ENCODE measurements at places on chromosomes 7 and 10.

DNA sequence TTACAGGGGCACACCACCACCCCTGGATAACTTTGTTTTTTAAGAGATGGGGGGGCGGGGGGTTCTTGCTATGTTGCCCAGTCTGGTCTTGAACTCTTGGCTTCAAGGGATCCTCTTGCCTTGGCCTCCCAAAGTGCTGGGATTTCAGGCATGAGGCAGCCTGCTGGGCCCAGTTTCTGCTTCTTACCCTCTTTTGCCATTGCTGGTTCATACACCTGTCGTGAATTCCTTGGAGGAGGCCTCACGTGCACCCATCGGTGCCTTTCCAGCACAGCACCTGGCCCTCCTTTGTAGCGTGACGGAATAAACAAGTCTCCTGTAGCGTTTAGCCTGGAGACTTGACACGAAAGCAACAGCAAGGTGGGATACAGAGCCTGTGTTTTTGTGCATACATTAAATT is 75.5 kb downstream of the CARD11 start:
- DNase-seq: no peak

DNA sequence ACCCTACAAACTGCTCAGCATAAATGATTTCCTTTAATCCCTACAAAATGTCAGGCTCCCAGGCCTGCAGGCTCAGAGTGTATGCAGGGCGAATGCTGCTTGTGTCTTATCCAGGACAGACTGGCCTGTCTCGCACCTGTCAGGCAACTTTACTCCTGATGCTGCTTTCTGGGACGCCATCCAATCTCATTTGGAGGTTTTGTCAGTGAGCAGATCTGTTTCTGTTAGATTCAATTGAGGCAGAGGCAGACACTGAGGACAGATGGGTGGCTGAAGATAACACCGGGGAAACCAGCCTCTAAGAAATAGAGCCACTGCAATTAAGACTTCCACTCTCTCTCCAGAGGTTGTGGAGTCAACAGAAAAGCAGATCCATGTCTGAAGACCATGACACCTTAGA is 115.6 kb downstream of the DPP6 start:
- DNase-seq: no peak

DNA sequence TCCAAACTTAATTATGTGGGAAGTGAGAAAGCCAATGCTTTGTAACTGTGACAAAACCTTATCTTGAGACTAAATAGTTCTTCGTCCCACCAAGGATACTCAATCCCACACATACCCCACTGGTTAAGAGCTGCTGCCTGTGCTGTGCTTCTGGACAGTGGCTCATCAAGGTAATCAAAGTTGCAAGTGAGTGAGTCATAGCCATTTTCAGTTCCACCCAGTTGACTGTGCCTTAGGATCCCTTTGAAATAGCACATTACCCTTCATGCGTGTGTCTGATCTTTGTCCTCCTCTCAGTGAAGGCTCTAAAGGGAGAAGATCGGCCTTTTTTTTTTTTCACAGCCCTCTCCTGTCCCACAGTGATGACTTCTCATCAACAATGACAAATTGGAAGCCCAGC is 706.0 kb upstream of the AUTS2 start:
- no peak for DNase-seq

- DNase-seq: no peak
Observed at GRCh38 chr7:135152442-135152841, 4.6 kb downstream of the TMEM140 start.

DNA sequence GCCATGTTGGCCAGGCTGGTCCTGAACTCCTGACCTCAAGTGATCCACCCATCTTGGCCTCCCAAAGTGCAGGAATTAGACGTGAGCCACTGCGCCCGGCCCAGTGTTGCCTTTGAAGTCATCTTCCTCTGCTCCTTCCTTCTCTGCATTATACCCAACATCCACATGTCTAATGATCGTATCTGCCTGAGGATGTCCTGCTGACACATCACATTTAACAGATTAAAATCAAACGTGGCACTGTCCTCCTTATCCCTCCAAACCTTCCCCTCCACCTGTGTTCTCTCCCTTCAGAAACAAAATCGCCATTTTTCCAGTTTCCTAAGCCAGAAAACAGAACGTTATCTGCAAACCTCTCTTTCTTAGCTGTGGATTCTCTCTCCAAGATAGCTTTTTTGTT is 8.4 kb upstream of the SDK1 start:
- DNase-seq: no peak

GRCh38 chr7:3650844-3651243 is 349.8 kb downstream of the SDK1 start:
- DNase-seq: no peak

- DNase-seq: no peak
Observed at GRCh38 chr7:105655067-105655466, 73.8 kb upstream of the EFCAB10 start.

GRCh38 chr7:28048694-28049093 is 131.9 kb downstream of the JAZF1 start:
- no peak for DNase-seq

DNA sequence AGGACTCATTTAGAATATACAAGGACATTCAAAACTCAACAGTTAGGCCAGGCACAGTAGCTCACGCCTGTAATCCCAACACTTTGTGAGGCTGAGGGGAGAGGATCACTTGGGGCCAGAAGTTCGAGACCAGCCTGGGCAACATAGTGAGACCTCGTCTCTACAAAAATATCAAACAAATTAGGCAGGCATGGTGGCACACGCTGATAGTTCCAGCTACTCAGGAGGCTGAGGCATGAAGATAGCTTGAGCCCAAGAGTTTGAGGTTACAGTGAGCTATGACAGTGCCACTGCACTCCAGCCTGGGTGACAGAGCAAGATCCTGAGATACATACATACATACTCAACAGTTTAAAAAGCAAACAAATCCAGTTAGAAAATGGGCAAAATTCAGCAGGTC is 44.9 kb downstream of the GNA12 start:
- no peak for DNase-seq

DNA sequence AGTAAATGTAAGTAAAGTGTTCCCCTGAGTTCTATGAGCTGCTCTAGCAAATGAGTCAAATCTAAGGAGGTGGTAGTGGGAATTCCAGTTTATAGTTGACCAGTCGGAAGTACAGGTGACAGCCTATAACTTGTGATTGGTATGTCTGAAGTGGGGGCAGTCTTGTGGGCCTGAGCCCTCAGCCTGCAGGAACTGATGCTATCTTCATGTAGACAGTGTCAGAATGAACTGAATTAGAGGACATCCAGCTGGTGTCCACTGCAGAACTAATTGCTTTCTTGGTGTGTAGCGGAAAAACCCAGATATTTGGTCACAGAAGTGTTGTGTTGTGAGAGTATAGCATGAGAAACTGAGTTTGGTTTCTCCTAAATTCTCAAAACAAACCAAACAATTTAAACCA is 127.9 kb upstream of the AMPH start:
- no peak for DNase-seq

DNA sequence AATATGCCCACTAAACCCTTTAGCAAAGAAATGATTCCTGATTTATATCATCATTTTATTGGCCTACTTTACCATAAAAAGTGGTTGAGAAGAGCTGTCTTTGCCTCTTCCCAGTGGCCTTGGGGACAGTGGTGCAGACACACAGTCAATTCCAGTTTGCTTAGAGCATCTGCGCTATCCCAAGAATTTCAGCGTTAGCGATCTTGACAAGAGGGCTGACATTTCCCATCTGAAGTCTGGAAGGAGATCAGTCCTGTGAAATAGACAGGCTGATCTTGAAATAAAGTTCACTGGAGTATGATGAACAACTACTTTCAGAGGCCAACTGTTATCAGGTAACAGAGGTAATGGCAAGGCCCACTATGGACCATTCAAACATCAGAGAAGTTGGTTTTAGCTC is 475.3 kb upstream of the NRP1 start:
- DNase-seq: no peak

DNA sequence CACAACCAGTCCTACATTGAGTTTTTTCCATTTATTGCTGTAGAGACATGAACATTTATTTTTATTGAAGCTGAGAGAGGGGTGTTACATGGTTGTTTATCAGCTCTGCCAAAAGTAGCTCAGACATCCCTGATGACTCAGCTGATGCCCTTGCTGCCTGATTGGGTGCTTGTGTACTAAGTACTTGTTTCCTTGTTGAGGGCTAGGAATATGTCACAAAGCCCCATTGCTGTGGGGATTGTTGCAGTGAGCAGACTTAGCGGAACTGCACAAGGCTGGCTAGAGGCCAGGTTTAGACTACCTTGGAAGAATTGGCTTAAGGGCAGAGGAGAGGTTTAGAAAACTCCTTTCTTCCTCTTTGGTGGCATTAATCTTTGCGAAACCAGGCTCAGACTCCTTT is 110.6 kb downstream of the AUTS2 start:
- DNase-seq: no peak

- no peak for DNase-seq
Observed at GRCh38 chr10:60930237-60930636, 13.7 kb downstream of the RHOBTB1 start.

GRCh38 chr7:151539088-151539671 is 19.5 kb upstream of the RHEB start:
- no peak for DNase-seq

DNA sequence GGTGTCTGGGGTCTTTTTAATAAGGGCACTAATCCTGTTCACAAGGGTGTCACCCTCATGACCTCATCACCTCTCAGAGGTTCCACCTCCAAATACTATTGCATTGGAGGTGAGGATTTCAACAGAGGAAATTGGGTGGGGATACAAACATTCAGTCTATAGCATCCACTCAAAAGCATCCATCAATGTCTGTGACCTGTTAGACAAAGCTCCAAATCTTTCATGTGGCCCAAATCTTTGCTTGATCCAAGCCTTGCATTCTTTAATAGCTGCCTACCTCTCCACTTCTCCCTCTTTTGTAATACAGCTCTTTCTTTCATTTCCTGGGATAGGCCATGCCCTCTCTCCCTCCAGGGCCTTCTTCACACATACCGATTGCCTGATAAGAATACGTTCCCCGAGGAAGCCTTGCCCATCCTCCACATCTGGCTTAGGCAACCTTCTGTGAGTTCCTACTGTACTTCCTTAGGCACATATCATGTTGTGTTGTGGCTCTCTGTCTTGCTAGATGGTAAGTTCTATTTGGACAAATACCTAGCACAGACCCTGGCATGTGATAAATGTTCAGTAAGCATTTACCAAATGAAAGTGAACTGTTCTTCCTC is 66.1 kb downstream of the CREM start:
- DNase-seq: no peak

DNA sequence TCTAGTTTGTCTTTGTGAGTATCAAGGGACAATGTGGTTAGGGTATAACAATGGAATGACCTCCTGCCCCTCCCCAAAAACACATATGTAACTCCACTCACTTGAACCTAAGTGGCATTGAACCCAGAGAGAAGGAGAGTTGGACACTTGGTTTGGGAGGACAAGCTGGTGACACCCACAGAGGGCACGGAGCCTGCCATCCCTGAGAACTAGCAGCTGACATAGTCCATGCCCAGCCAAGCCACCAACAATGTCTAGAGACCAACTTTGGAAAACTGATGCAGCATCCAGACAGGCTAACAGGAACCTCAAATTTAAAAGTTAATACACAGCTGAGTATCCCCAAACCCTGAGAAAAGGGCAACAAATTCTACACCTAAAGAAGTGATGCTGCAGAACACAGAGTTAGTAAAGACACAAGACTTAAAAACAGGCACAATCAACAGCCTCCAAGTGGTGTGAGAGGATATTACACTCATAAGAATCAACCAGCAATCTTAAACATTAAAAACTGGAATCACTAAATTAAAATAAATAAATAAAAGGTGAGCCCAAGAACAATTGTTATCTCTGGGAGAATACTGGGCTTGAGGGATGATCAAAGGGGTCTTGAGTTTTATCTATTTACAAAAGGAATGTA is 27.2 kb downstream of the NUDCD3 start:
- DNase-seq: no peak

DNA sequence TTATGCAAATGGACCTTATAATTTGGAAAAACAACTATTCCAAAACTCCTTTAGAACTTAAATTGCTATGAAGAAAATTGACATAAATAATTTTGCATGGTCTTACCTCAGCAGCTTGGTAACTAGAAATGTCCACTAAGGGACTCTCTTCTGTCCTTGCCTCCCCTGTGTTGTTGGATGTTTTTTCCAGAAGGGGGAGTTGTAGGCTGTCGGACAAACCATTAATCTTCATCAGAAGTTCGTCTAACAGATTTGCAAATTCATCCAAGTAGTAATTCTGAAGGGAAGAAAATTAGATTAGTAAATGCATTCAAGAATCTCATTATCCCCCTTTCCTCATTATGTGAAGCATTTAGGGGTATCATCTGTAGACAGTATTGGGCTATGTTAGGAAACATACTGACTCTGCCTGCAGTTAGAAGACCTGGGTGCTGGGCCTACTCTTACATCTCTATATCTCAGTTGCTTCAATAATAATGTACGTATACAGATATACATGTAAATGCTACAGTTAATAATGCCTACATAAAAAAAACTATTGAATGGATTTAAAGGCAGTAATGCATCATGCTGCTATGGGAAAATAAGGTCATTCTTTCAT is 155.6 kb downstream of the PKD1L1 start:
- no peak for DNase-seq

GRCh38 chr10:13892001-13892491 is 305.3 kb downstream of the PRPF18 start:
- DNase-seq: no peak

DNA sequence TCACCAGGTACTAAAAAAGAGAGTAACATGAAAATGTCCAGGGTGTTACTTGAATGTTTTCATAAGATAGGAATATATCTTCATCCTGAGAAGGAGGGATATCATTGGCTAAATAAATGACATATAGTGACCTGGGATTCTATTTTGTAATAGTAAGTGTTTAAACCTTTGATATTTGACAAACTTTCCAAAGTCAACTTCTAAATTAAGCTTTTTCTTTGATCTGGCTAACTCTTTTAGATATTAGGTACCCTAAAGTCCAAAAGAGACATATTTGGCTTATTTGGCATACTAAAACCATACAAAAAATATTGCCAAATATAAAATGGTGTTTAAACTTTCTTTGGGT is 22.4 kb upstream of the CREB3L2 start:
- DNase-seq: no peak

GRCh38 chr7:36408589-36408988 is 18.9 kb downstream of the ANLN start:
- no peak for DNase-seq

DNA sequence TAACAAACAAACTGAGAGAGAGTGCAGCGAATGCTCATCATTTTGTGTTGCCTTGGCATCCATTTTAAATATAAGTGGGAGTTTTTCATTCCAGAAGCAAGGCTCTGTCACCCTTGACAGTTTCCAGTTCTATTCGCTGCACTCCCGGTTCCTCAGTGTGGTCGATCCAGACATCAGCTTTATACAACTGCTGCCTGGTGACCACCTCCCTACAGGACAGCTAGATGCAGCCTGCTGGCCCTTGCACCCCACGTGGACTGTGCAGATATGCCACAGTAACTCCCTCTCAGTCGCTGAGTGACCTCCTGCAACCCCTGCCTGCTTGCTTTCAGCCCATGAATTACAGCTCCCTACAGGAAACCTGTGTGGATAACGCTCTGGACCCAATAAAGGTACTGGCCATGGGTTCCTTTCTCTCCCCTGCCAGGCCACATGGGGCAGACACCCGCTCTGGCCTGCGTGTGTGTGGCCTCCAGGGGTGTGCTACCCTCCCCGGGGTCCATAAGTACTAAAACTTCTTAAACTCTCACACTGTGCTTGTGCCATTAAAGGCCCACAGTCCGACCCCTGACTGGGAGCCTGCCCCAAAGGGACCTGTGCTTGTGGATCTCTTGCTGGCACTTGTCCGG is 23.6 kb downstream of the BEND7 start:
- no peak for DNase-seq

GRCh38 chr7:65409363-65409762 is 35.7 kb downstream of the ZNF92 start:
- no peak for DNase-seq

- no peak for DNase-seq
Observed at GRCh38 chr10:15531927-15532722, 161.0 kb upstream of the FAM171A1 start.

GRCh38 chr10:132539894-132540293 is 2.3 kb downstream of the INPP5A start:
- DNase-seq: no peak
